ENCODE measurements at places on chromosomes 2 and 18. TPM values are rescaled to one million over a fixed set of nuclear protein-coding genes. Genes with fewer than 3 reads are reported as not detected.

DNA sequence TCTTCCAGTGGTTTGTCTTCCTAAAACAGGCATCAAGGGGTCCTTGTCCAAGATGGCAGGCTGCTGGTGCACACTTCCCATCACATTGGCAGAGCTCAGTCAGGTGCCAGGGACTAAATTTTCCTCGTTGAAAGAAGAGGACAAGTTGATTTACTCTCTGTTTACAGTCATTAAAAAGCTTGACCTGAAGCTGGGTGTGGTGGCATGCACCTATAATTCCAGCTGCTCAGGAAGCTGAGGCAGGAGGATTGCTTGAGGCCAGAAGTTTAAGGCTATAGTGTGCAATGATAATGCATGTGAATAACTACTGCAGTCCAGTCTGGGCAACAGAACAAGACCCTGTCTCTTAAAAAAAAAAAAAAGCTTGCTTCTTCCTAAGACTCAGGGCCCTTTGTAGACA lies 3.6 kb upstream of the PLB1 start:
- DNase-seq = no peak

- no peak for DNase-seq
Observed at GRCh38 chr2:67792681-67793091, 270.1 kb downstream of the C1D start.

DNA sequence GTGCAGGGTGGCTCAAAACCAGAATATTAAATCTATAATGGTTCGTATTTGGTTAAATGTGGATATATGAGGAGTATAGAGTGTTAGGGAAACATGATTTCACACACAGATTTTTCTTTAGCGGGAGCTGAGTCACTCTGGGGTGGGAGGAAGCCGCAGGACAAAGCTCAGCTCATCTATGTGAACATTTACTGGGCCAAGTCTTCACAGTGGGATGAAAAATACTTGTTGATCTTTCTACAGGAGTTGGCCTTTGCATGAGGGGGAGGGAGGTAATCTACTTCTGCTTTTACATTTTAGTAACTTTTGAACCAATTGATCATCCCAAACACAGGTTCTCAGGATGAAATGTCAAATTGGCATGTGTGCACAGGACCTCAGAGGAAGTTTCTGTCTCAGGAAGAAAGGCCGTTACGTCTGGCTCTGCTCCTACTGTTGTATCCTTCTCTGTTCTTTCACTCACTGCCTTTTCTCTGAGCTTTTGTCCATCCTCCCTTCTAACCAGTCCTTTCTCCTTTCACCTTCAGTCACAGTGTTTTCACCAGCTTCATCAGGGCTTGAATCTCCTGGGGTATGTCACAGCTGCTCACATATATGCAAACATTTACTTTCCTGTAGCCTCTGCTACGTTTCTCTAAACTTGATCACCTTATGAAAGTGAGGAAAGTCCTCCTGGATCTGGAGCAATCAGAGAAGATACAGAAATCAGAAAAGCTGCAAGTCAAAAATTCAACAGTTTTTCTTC lies 943.3 kb upstream of the FANCL start:
- DNase-seq = peak; percentile 2

DNA sequence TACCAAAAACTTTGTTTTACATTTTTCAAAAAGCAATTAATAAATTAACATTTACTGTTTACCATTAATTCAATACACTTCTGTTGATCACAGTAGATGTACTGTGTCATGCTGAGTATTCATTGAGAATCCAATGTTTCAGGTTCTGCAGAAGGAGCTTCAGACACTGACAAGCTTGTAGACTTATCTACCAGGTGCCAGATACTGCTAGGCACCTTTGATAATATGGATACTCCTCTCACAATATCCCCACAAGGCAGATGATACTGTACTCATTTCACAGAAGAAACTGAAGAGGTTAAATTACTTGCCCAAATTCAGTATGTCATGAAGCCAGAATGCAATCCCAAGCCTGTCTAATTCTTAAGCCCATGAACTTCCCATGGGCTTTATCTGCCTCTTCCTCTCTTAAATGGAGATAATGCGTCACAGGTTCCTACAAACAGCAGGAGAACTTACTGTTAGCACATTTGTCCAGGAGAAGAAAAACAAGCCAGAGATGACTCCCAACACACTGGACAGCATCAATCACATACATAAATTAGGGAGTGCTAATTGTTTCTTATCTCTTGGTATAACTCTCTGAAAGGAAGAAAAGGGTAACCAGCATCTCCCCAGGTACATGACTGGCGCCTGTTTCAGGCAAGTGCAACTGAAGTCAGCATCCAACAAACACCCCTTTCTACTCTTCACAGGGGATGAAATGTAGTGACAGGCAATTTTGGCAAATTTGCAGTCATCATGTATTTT lies 27.4 kb downstream of the ITSN2 start:
- DNase-seq = no peak

GRCh38 chr2:72113847-72114692 lies 33.6 kb downstream of the CYP26B1 start:
- DNase-seq = no peak

DNA sequence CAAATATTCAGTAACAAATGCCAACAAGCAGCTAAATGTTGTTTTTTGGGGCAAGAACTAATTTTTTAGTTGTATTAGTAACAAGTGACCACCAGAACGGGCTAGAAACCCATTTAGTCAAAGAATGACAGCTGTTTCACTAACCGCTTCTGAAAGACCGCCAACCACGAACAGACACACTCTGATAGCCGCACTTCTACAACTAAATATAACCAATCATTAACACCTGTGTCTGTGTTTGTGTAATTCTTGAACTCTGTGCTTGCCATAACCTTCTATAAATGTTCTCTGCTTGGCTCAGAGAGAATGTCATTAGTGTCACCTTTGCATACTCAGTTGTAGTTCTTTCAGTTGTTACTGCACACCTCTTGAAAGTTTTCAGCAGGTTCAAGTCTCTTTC lies 526.3 kb upstream of the LRRTM1 start:
- no peak for DNase-seq

- DNase-seq = peak; percentile 61
Observed at GRCh38 chr2:102141011-102141943, 1.3 kb upstream of the IL1R1 start.

GRCh38 chr2:210092791-210093190 lies 78.4 kb downstream of the KANSL1L start:
- no peak for DNase-seq

DNA sequence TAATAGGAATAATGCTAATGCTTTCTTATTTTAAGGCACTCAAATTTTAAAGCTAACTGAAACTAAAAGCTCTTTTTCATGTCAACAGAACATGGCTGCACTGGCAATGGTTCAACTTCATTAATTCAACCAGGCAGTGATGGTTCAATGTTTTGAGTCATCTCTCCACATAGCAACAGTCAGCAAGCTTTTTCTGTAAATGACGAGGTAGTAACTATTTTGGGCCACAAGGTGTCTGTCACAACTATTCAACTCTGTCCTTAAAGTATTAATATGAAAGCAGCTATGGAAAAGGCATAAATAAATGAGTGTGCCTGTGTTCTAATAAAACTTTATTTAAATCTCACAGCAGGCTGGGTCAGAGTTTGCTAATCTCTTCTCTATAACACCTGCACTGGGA lies 1425.6 kb upstream of the PIK3C3 start:
- DNase-seq = no peak

DNA sequence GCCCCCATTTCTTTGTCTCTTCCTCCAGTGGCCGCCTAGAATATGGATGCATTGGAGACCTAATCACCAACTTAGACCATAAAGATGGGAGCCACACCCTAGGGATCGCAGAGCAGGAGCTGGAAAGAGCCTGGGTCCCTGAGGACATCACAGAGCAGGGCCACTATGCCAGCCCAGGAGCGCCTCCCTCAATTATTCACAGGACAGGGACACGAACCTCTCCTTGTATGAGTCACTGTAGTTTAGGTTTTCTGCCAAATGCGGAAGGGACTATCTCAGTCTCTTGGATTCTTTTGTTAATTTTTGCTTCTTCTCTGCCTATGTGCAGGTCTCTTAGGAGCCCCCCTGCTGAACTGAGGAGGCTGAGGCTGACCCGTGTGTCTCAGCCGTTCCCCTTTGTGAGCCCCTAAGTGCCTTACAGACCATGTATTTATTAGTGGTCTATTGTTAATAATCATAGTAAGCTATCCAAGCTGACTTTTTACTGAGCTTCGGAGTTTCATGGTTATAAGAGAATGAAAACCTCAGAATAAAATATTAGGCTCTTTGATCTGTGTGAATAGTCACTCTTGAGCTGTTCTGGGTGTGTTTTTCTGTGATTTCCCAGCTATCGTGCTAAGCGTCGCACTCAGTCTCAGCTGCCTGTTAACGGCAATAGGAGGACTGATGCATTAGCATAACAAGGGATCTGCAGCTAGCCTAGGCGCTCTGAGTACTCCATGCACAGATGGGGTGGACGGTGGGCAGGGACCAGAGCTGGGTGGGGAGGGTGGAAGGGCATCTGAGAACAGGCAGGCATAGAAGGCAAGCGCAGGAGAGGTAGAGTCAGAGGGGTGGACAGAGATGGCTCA lies 12.7 kb upstream of the PTPN4 start:
- DNase-seq = no peak

Gene SAG
- 0.03 TPM for polyA plus RNA-seq

Gene PDE1A
- 17.1 TPM for polyA plus RNA-seq

Gene TBR1
- polyA plus RNA-seq = not detected

Gene SPATA3
- polyA plus RNA-seq = not detected

Data from urinary bladder (tissue), 4 donors.